ENCODE measurements at places on chromosomes 5 and 9. TPM values are rescaled to one million over a fixed set of nuclear protein-coding genes. Genes with fewer than 3 reads are reported as not detected.

GRCh38 chr5:64644831-64645230 lies 45.5 kb upstream of the SHISAL2B start:
- DNase-seq, result no peak

DNA sequence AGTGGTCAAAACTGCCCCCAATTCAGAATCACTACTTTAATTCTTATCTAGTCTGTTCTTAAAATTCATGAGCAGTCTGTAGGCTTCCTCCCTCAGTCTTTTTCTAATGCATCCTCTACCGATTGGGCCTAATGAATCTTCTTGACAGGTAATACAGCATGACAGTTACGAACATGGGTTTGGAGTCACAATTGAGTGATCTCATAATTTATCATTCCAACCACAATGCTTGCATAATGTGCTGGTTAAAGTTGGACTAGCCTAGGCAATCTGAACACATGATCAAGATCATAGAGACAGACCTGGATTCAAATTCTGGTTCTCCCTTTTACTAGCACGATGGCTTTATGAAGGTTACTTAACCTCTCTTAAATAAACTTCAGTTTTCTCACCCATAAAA lies 33.1 kb upstream of the SETD9 start:
- no peak for DNase-seq

DNA sequence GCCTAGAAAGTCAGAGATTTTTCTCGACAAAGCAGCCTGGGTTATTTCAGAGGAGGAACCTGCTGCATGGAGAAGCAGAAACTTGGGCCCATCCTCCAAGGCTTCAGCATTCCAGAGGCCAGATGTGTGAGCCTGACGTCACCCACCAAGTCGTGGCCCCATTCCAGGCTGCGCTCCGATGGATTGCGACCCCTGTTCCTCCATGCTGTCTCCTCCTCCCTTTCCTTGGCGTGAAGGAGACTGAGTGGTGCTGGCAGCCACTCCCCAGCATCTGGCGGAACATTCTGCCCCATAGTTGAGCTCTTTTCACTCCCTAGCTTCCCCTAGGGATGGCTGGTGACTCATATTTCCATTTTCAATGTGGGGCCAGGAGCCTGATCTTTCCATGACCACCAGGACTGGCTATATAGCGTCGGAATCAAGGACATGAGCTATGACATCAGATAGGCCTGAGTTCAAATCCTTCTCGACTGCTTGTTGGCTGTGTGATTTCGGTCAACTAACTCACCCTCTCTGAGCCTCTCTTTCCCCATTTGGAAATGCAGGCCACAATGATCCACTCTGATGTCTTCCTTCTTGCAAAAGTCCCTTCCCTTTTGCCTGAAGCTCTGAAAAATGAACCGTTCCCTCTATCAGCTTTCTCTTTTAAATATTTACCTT lies 24.5 kb upstream of the DUSP1 start:
- peak; percentile 84 for DNase-seq

GRCh38 chr9:99118782-99119466 lies 14.0 kb downstream of the TGFBR1 start:
- DNase-seq, result no peak

DNA sequence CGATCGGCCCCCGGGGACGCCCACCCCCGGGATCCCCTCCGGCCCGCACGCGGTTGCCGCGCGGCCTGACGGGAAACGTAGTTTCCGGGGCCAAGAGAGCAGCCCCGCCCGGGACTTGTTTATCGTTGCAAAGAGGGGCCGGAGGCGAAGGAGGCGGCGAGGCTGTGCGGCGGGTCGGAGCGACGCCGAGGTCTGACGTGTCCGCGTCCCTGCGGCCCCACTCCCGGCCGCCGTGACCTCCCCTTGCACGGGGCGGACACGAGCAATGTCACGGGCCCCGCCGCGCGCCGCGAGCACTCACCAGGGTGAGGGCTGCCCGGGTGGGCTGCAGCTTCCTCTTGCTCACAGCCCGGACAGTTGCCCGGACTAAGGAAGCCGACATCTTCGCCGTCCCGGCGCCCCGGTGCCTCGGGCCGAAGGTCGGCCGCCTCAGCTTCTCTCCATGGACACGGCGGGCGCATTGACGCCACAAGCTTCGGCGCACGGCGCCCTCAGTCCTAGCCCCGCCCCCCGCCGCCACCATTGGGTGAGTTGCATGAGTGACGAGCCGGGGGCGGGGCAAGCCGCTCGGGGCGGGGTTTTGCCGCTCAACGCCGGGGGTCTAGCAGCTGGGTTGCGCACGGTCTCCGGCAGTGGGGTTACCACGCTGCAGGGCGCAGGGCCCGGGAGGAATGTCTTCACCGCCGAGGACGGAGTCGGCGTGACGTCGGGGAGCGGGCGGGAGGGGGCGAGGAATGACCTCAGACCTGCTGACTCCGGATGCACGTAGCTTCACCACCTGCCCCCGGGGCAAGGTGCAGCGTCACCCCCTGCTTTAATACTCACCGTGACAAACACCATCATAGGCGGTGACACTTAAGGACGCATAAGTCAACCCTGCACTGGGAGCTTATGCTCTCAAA lies at the start of gene ISCA1:
ISCA1 (minus strand) TSS at position 462 of the 902 bp plus-strand sequence; CDS start at position 382, 80 bp downstream.
- peak; percentile 98 for DNase-seq

GRCh38 chr9:133839822-133840329 lies 101.7 kb upstream of the SARDH start:
- peak; percentile 69 for DNase-seq

DNA sequence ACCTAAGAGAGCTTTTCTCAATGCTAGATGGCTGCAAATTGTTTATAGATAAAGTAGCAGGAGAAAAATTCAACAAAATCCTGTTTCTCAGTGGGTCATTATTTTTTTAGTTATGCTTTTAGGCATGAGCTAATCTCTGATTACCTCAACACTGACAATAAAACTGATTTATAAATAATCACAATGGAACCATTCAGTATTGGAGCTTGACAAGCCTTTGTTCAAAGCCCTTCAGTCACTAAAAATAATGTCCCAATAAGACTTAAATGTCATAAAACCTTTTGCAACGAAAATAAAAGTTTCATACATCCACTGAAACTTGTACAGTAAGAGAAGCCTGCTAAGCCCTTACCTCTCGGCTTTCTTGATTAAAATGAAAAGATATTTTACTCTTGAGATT lies 27.2 kb downstream of the PTPDC1 start:
- no peak for DNase-seq

- DNase-seq, result no peak
These were observed 178.7 kb downstream of the NDUFS4 start for GRCh38 chr5:53739111-53739510.

- no peak for DNase-seq
These were observed 32.8 kb upstream of the MSANTD3 start for GRCh38 chr9:100394032-100394695.

GRCh38 chr9:2356041-2356790 lies 265.4 kb upstream of the VLDLR start:
- no peak for DNase-seq

GRCh38 chr9:92638621-92639101 lies 31.3 kb downstream of the IPPK start:
- no peak for DNase-seq

- no peak for DNase-seq
These were observed 27.5 kb downstream of the NTRK2 start for GRCh38 chr9:84697042-84697441.

DNA sequence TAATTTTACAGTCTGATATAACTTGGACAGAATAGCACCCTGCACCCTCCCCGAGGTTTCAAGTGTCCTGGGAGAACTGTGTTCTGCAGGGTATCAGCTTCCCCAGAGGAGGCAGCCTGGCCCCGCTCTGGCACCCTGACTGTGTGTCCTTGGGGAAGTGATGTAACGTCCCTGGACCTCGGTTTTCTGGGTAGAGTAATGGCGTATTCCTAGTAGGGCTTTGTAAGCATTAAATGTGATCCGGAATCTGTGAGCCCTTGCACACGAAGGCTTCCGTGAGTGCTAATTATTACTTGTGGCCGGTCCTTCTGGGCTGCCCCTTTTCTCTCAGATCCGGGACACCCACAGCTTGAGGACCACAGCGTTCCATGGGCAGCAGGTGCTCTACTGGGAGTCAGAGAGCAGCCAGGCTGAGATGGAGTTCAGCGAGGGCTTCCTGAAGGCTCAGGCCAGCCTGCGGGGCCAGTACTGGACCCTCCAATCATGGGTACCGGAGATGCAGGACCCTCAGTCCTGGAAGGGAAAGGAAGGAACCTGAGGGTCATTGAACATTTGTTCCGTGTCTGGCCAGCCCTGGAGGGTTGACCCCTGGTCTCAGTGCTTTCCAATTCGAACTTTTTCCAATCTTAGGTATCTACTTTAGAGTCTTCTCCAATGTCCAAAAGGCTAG lies 1.0 kb upstream of the CACFD1 start:
- no peak for DNase-seq

DNA sequence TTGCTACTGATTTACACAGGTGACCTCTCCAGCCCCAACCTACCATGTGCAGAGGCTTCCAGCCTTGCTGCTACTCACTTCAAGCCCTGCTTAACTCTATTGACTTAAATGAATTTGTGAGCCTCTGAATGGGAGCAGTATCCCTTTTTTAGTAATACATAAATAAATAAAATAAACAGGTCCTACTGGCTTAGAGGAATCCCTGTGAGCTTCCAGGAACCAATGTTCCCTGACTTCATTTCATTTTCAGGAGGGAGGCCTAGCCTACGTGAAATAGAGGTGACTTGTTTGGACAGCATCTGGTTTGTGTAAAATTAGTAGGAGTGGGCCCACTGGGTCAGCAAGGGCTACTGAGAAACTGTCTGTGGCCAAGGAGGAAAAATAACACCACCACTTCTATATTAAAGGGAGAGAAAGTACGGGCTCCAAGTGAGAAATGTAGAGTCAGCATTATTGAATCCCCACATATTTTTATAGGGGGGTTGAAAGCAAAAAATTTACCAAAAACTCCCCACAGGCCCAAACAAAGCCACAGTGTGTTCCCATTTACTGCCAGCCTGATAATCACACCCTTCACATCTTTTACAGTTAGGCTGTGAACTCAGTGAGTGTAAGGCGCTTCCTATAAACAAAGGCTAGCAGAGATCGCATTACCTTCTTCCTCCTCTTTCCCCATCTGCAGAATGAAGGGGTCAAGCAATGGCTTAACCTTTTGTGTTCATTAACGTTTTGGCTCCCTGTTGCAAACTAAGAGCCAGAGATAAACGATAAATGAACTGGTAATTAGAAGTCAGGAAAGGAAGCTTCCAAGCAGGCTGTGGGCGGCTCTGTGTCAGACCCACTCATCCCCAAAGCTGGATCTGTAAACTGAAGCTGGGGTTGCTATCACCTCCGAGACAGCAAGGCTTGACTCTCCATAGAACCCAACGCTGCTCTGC lies 138.8 kb upstream of the LIFR start:
- DNase-seq, result no peak

GRCh38 chr9:132182314-132183091 lies 20.6 kb downstream of the NTNG2 start:
- no peak for DNase-seq

GRCh38 chr5:95782181-95782580 lies 40.3 kb downstream of the GLRX start:
- DNase-seq, result no peak

DNA sequence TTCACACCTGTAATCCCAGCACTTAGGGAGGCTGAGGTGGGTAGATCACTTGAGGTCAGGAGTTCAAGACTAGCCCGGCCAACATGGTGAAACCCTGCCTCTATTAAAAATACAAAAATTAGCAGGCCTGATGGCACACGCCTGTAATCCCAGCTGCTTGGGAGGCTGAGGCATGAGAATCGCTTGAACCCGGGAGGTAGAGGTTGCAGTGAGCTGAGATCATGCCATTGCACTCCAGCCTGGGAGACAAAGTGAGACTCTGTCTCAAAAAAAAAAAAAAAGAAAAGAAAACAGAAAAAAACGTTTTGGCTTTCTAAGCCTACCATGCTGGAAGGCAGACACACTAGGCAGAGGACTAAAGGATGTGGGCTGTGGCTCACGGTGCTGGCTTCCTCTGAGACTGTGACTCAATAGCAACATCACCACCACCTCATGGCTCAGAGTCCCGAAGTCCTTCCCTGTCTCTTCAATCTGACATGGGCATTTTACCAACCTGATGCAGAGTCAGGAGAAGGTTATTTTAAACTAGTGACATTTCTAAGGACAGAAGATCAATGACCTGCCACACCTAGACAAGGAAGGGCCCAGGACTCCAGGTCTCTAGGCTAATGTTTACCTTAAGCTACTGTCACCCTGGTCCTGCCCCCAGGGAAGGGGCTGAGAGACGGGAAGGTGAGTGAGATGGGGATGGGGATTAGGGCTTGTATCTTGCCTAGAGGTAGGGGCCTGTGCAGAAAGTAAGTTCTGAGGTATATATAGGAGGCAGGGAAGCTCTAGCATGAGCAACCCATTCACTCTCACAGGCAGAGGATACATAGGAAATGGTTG lies 3.7 kb downstream of the ECSCR start:
- no peak for DNase-seq

- no peak for DNase-seq
These were observed 374.0 kb upstream of the CDH9 start for GRCh38 chr5:27412384-27412783.

- DNase-seq, result no peak
These were observed 22.4 kb upstream of the MRNIP start for GRCh38 chr5:179880848-179881590.

DNA sequence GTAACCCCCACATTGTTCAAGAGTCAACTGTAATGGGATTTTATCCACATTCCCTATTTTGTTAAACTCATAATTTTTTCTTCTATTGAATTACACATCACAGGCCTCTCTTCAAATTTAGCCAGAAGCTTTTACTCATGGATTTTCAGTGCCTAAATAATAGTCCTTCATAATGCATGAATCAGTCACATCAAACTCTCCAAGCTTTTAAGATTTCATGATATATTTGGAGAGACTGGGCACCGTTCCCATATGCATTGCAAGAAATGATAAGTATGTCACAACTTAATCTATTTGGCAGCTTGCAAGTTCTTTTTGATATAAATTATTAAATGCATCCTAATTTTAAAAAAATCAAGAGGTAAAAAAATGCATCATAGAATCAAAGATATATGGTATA lies 465.9 kb downstream of the DMAC1 start:
- no peak for DNase-seq

DNA sequence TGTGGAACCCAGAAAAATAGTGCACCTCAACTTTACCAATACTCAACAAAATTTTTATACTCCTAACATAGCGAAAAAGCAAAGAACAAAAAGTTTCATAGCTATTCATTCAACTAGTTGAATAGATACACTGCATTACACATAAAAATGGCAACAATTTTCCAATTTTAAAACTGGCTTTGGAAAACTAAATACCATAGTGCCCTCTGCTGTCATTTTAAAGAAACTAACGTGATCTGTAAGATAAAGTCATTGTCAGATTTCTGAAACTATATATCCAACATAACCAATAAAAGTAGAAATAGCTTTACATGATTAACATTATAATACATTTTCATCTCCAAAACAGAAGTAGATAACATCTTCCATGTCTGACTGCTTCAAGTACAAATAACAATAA lies 31.6 kb downstream of the DTWD2 start:
- peak; percentile 49 for DNase-seq

PHF24 gene
- 0.08 TPM for total RNA-seq

PIP5K1B gene
- total RNA-seq, result 10.2 TPM

SLC27A6 gene
- 5.8 TPM for total RNA-seq

LCN1 gene
- total RNA-seq, result not detected

AJM1 gene
- total RNA-seq, result 2.0 TPM

CLK4 gene
- total RNA-seq, result 29.9 TPM

ELOVL7 gene
- total RNA-seq, result 41.8 TPM

ARSI gene
- total RNA-seq, result 27.9 TPM
